ENCODE measurements at places on chromosomes 6 and 20.
A peak's percentile ranks its signal among the peaks of the same experiment; 100 is the strongest.

DNA sequence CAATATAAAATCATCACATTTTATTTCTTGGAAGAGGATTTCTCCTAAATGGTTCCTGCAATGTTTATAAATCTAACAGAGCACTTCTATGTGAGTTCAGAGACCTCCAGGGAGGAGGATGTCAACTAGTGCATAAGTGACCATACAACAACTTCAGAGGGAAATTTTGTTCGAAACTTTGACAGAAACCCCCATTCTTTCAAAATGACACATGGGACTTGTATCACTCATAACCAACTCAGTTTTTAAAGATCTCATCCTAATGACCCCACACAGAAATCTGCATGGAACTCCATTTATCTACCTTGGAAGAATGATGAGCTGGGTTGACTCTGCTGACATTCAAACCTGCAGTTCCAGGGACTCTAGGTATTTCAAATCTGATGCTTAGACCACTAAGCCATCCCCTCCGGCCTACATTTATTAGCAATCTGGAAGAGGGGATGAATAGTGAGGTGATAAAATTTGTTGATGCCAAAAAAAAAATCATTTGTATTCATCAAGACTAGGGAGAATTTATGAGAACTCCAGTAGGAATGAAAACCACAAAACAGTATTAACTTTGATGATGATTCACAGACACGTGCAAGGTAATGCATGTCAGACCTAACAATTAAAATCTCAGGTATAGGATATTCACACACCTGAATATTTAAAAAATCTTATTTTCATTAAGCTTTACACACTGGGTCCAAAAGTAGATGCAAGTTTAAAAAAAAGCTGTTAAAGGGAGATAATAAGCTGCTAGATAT lies 153.0 kb downstream of the REV3L start:
- DNase-seq, result no peak

- DNase-seq, result no peak
These were observed 29.1 kb downstream of the MRAP2 start for GRCh38 chr6:84062519-84063154.

DNA sequence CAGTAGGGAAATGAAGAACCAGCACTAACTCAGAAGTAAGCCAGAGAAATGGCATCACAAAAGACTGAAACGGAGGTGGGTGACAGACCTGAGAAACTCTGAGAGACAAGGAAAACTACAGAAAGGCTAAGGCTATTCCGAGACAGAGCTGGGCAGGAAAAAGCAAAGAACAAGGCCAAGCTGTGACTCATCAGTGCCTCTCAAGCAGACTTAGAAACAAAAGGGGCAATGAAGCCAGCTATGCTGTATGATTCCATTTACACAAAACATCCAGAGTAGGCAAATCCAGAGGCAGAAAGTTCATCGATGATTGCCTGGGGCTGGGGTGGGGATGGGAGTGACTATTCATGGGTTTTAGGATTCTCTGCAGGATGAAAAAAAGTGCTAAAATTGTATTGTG lies 50.0 kb downstream of the SLC23A2 start:
- no peak for DNase-seq

GRCh38 chr6:159425421-159425820 lies 256.2 kb downstream of the FNDC1 start:
- DNase-seq, result no peak

DNA sequence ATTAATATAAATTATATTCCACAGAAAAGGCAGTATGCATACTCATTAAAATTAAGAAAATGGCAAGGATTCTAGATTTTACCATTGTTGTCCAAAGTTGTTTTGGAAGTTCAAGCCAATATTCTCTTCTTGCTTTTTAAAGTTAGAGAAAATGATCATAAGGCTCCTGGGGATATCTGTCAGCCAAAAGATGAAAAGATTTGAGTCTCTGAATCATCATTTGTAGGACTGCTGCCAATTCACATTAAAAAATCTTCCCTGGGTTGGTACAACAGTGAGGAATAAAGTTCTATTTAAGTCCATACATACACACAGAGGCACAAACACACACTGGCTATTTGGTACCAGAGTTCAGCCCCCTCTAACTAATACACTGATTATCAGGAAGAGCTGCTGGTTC lies 620.1 kb downstream of the COL12A1 start:
- no peak for DNase-seq

DNA sequence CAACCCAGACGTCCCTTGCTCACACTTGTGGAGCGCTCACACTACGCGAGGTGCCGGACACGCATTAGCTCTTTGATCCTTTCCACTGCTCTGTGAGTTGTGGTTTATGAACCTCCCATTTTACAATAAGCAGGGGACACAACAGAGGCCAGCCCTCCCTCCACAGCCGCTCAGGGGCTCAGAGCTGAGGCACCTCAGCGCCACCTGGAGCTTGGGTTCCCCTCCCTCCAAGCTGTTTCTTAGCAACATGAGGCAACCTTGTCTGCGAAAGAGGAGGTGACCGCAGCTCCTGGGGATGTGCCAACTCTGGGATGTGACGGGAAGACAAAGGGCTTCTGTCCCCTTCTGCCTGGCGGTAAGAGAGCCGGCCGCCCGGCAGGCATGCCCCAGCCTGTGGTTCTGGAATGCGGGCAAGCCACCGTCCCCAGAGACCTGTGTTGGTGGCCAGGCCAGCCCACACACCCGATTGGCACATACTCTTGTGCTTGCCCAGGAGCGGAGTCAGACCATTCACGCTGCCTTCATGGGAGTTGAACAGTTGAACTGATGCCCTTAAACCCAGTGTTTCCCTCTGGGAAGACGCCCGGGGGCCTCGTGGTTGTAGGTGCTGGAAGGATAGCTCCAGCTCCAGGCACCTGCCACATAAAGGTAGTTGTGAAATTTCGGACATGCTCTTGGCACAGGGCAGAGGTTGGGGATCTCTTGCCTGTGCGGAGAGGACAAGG lies 44.5 kb downstream of the RBM38 start:
- DNase-seq, result no peak

- peak; percentile 62 for DNase-seq
These were observed 29.1 kb upstream of the SERPINB9 start for GRCh38 chr6:2931970-2932748.

DNA sequence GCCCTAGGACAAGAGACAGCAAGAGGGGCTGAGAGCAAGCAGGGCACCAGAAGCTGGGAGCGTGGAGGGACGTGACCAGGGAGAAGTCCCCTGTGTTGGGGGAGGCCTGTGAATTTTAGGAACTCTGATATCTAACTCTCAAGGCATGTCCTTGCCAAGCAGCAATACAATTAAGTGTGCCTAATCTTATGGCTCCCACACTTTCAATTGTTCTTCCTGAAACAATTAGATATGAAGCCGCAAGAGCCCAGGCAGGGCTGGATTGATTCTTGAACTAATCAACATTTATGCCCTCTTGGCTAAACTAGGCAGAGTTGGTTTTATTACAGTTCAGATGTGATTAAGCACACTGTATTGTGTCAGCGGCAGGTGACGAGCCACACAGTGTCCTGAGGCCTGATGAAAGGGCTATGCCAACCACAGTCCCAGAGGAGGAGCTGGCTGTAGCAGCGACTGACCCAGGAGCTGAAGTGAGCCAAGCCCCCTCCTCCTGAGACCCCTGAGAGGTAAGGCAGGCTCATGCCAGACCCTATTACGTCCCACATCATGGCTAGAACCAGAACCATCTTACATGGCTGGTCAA lies 4.2 kb upstream of the MAVS start:
- DNase-seq, result no peak

- no peak for DNase-seq
These were observed 80.3 kb downstream of the BACH2 start for GRCh38 chr6:90216072-90216977.

GRCh38 chr20:19973961-19974629 lies 43.1 kb upstream of the NAA20 start:
- DNase-seq, result no peak

DNA sequence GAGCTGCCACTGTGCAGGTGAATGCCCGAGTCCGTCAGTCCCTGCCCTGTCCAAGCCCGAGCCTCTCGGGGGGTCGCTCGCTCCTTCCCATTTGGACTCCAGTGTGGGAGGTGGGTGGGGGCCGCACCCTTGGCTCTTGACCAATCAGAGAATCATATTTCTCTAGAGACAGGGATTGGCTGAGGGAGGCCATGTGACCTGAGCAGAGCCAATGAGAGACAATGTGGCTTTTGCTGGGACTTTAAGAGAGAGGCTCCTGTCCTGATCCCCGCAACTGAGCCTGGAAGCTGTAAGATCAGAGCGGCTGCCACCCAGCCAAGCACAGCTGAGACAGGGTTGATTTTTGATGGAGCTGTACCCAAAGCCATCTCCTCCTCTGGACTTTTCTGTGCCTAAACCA lies 199.3 kb downstream of the TFAP2C start:
- no peak for DNase-seq

GRCh38 chr20:62501801-62502495 lies 26.2 kb upstream of the GATA5 start:
- DNase-seq, result peak; percentile 70

GRCh38 chr6:139485742-139486475 lies 111.5 kb upstream of the CITED2 start:
- no peak for DNase-seq

Data from stimulated activated CD4-positive, alpha-beta T cell treated with anti-CD3 and anti-CD28 coated beads, Interleukin-1b, Interleukin-23, amount 100 ng/mL, for 24 hours (primary cell).